Suppressor macrophage treated with lipopolysaccharide for 4 hours (primary cell): ENCODE measurements at places on chromosomes 13 and 19.

- peak; percentile 93 for DNase-seq
Measured at GRCh38 chr19:1251330-1252220, 3.2 kb downstream of the MIDN start.

GRCh38 chr19:43331435-43332010, 22.0 kb upstream of the CD177 start:
- no peak for DNase-seq

GRCh38 chr13:54852831-54853230, 1824.2 kb downstream of the OLFM4 start:
- DNase-seq: no peak

GRCh38 chr19:38543807-38544568, 73.8 kb downstream of the MAP4K1 start:
- peak; percentile 75 for DNase-seq

- DNase-seq: no peak
Measured at GRCh38 chr19:8304841-8305621, 3.1 kb downstream of the CD320 start.
